Ascending aorta (tissue), 2 donors: ENCODE measurements at places on chromosomes 1 and 21. TPM values are rescaled to one million over a fixed set of nuclear protein-coding genes. Genes with fewer than 3 reads are reported as not detected.

DNA sequence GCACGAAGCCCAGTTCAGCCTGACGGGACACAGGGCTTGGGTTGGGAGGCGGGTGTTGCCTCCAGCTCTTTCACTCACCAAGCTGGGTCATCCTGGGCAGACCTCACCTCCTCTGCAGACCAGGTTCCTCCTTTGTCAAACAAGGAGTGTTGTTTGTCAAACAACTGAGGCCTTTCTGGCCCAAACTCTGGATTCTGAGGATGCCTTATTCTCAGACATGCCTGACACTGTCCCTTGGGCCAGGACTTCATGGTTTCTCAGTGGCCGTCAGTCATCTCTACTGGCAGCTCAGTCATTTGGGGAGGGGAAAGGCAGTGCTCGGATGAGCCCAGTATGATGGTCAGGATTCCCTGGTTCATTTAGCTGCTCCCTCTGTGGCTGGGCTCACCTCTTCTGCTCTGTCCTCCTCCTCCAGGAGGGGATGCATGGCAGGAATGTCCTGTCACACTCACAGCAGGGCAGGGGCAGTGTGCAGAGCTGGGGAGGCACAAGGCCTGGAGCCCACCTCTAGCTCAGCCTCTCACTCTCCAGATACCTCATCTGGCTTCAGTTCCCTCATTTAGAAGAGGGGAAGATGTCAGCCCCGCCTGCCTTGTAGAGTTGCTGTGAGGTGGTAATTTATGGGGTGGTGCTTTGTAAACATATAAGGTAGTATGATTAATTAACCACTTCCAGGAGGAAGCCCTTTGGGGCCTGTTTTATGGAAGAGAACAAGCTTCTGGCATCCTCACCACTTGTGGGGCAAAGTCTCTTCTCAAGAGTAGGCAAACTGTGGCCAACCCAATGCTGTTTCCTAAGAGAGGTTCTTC is 20.6 kb downstream of the SLC2A1 start:
- no peak overlapping the region for H3K4me3 ChIP-seq
- peaks cover 4% of the 10 kb centered on the region for H3K36me3 ChIP-seq
- no peaks in the 10 kb centered on the region for H3K27me3 ChIP-seq
- peak overlapping the region; percentile 93 for H3K27ac ChIP-seq
- no peak for DNase-seq

The CFAP45 gene
- not detected for total RNA-seq

GRCh38 chr1:75310067-75310466 is 175.9 kb downstream of the LHX8 start:
- no peak overlapping the region for H3K27ac ChIP-seq
- H3K27me3 ChIP-seq, result no peaks in the 10 kb centered on the region
- H3K4me1 ChIP-seq, result no peaks in the 10 kb centered on the region
- no peaks in the 10 kb centered on the region for H3K36me3 ChIP-seq
- DNase-seq, result no peak

The PROK1 gene
- total RNA-seq, result not detected

DNA sequence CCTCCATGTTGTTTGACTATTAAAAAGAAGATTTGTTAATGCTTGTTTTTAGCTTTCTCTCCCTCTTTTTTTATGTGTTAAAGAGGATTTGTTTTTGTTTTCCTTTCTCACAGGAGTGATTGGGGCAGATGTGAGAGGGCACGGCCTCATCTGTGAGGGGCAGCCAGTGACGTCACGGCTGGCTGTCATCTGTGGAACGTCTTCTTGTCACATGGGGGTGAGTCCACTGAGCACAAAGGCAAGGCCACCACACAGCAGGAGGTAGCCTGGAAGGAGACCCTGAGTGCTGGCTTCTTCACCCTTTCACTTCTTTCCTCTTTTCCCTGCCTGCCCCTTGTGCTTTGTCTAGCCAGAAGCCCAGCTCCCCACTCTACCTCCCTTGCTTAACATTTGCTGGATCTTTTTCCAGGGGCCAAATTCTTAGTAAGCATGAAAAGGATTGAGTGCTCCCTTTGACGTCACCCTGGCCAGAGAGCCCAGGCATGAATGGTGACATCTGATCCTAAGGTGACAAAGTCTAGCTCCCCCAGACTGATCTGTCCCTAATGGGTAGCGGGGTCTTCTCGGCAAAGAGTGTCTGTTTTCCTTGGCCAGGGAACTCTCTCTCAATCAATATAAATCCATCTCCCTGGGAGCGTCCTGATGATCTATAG is 257.2 kb downstream of the FGGY start:
- no peaks in the 10 kb centered on the region for H3K27me3 ChIP-seq
- no peak overlapping the region for H3K4me3 ChIP-seq
- no peak for DNase-seq
- H3K4me1 ChIP-seq, result no peaks in the 10 kb centered on the region
- H3K36me3 ChIP-seq, result no peaks in the 10 kb centered on the region
- no peak overlapping the region for H3K27ac ChIP-seq

The UTS2 gene
- total RNA-seq, result not detected

DNA sequence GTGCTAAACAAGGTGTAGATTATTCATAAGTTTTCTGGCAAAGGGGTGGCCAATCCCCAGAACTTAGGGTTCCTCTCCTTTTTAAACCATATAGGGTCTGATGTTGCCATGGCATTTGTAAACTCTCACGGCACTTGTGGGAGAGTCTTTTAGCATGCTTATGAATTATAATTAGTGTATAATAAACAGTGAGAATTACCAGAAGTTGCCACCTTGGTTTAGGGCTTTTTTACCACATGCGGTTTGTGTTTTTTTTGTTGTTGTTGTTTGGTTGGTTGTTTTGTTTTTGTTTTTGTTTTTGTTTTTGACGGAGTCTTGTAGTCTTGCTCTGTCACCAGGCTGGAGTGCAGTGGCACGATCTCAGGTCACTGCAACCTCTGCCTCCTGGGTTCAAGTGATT is 8.9 kb upstream of the LAX1 start:
- H3K36me3 ChIP-seq, result no peaks in the 10 kb centered on the region
- H3K27ac ChIP-seq, result no peak overlapping the region
- no peak overlapping the region for H3K4me3 ChIP-seq
- no peaks in the 10 kb centered on the region for H3K4me1 ChIP-seq
- H3K27me3 ChIP-seq, result no peaks in the 10 kb centered on the region
- no peak for DNase-seq

The KCNQ4 gene
- total RNA-seq, result 14.5 TPM
